ENCODE measurements at places on chromosomes 11 and 22. TPM values are rescaled to one million over a fixed set of nuclear protein-coding genes. Genes with fewer than 3 reads are reported as not detected.

DNA sequence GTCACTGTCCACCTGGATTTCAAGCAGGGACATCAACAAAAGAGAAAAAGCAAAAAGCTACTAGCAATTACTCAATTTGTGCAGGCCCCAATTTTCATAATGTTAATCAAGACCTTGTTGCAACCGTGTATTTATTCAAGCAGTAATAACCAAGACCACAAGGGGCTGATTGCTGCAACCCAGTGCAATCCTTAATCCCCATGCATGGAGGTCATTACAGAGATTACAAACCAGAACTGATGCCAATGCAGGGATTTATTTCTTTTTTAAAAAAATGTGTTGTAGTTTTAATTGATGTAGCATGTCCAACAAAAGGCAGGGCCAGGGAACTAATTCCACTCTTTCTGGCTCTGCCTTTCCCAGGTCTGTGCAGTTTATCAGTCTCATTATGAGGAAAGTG lies 18.4 kb downstream of the TECTA start:
- peak; percentile 51 for DNase-seq

- DNase-seq: no peak
Observed at GRCh38 chr11:104984808-104985207, 16.4 kb upstream of the CASP4 start.

DNA sequence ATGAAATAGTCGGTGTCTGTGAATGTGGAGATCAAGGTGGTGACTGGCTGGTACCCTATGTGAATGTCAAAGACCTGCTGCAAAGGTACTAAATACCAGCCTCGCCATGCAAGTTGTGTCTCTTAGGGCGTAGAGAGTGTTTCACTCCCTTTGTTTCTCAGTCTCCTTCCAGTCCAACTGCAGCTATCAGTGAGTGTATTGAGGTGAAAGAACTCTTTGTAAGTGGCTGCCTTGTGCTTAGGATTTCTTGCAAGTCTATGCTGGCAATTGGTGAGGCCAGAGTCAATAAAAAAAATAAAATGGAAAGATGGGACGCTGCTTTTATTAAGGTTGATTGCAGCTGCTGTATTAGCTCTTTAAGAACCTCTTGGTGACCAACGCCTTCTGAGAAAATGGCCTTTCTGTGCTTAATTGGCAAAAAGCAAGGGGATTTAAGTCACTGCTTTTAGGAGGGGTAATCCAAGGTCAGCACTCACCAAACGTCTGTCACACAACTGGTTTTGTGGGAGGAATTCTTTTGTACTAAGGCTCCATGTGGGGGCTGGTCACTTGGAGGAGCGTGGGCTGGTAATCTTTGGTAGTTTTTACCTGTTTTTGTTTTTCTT lies 95.1 kb downstream of the PARVA start:
- no peak for DNase-seq

GRCh38 chr11:44502506-44502905 lies 63.0 kb upstream of the CD82 start:
- no peak for DNase-seq

GRCh38 chr22:38756711-38757463 lies 1.1 kb upstream of the SUN2 start:
- DNase-seq: no peak

GRCh38 chr11:65771589-65772112 lies 9.1 kb downstream of the AP5B1 start:
- DNase-seq: no peak

DNA sequence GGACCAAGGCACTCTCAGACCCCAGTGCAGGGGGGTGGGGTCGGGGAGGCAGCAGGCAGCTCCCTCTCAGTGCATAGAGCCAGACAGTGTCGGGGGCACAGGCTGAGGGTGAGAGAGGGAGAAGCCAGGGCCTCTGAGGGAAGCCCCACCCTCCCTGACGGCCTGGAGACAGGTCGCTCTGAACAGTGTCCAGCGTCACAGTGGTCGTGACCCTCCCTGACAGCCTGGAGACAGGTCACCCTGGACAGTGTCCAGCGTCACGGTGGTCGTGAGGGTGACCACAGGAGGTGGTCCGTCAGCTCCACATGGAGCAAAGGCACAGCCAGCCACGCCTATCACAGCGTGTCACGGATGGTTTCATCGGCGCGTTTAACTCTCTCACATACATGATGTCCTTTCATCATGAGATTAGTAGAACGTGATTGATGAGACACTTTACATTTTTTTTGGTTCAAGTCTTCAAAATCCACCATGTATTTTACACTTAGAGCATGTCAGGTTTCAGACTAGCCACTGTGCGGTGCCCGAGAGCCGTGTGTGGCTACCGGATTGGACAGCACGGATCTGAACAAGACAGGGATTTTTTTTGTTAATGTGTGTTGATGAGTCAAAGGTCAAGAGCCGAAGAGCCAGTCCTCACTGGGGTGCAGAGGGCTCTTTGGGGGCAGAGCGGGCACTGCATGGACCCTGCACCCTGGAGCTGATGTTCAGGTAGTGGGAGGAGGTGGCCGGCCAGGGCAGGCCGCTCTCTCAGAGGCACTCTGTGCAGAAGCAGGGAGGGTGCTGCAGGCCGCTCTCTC lies 23.9 kb upstream of the PANX2 start:
- DNase-seq: peak; percentile 81

GRCh38 chr11:128499613-128500253 lies 87.6 kb downstream of the ETS1 start:
- DNase-seq: no peak

- peak; percentile 85 for DNase-seq
Observed at GRCh38 chr11:62905927-62906531, 15.1 kb downstream of the CHRM1 start.

- DNase-seq: no peak
Observed at GRCh38 chr22:46035380-46035741, 58.4 kb upstream of the WNT7B start.

GRCh38 chr11:126698576-126698975 lies 302.0 kb downstream of the KIRREL3 start:
- no peak for DNase-seq

DNA sequence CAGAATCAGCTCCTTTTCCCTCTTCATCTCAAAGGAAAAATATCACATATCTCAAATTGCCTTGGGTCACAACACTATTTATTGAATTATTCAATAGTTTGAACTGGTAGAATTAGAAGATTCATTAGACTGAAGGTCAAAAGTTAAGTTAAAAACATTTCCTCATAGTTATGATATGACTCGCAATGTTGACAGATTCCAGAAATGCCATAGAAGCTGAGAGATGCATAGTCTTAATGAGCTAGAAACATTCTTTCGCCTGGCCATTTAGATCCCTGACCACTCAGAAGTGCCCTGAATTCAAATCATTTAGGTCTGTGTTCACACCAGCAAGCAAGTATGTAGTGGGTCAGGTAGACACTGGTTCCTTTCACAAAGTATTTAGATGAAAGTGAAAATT lies 44.4 kb downstream of the FAT3 start:
- no peak for DNase-seq

GRCh38 chr11:11251394-11251970 lies 101.6 kb downstream of the CSNK2A3 start:
- DNase-seq: no peak

- no peak for DNase-seq
Observed at GRCh38 chr11:68541991-68542390, 81.4 kb downstream of the PPP6R3 start.

DNA sequence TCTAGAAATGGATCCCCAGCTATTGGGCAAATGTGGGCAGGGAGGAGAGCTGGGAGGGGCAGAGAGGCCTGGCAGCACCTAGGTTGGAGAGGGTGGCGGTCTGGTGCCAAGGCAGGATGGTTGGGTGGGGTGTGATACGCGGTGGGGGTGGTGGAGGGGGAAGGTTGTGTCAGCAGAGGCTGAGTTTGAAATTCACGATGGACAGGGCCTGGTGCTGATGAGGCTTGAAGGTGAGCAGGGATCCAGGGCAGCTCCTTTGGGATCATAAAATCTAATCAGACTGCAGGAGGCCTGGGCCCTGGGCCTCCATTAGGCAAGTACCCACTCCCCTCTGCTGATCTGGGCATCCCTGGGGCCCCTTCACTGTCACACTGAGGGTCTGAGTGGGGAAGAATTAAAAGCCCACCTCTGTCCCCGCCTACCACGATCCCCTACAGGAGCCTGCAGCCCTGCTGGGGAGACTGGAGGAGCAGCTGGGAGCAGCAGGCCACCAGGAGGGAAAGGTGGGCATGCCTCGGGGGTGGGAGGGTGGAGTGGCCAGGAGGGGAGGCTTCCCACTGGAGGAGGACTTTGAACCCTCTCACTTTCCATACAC lies 24.0 kb downstream of the IGLL1 start:
- no peak for DNase-seq

DNA sequence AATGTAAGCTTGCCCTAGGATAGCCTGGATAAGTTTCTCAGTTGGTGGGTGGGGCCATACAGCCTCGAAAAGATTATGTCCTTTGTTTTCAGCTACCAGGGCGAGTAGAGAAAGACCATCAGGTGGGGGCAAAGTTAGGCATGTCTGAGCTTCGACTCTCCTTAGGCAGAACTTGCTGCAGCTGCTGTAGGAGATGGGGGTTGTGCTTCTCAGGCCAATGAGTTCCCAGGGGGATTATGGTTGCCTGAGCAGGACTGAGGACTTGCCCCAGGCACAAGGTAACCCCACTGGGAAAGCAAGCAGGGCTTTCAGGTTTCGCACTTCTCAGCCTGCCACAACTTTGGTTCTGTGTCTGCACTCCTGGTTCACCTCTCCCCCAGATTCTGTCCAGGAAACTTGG lies 173.4 kb upstream of the SESN3 start:
- DNase-seq: no peak

DNA sequence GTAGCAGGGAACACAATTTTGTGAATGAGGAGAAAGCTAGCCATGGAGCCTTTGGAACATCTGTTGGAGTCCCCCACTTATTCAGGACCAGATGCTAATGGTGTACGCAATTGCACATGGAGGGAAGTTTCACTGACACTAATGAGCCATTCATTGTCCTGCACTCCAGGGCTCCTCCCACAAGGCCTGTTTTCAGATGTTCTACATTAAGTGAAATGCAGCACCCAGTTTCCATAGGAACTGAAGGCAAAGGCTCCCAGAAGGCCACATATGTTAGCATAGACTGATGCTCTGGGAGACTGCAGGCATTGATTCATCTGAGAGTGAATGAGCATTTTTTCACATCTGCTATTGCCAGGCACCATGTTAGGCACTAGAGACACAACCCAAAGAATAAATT lies 399.5 kb downstream of the ETS1 start:
- DNase-seq: peak; percentile 69

DNA sequence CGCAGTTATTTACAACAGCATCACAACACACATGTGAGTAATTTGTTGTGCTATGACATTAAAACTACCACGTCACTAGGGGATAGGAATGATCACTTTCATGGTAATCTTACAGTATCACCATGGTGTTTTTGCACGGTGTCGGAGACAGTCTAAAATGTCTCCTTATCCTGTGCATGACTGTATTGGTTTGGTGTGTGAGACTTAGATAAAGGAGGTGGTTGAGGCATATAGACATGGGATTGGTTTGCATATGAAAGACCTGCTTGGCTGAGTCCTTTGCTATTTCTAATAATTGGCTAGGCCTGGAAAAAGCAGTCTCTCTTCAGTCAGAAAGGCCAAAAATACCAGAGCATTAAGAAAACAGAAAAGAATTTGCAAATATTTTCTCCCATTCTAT lies 30.2 kb downstream of the MSANTD4 start:
- DNase-seq: no peak

- no peak for DNase-seq
Observed at GRCh38 chr11:71330349-71330748, 78.0 kb upstream of the SHANK2 start.

Gene TNNI2
- not detected for polyA plus RNA-seq

Gene PPFIBP2
- polyA plus RNA-seq: 0.67 TPM

Gene C11orf42
- polyA plus RNA-seq: not detected

Gene LDHAL6A
- polyA plus RNA-seq: not detected

Gene FGF19
- polyA plus RNA-seq: not detected

Gene SGSM1
- 0.26 TPM for polyA plus RNA-seq

Gene FXYD2
- not detected for polyA plus RNA-seq

Gene JAML
- polyA plus RNA-seq: not detected

Gene SYCE3
- polyA plus RNA-seq: 2.1 TPM

Gene ANKK1
- 0.05 TPM for polyA plus RNA-seq

Gene LARGE2
- polyA plus RNA-seq: 2.4 TPM

Measured in SK-N-SH (cell line).